ENCODE measurements at places on chromosomes 2 and 18.

- DNase-seq = no peak
Measured at GRCh38 chr18:67651438-67651837, 134.9 kb upstream of the DSEL start.

DNA sequence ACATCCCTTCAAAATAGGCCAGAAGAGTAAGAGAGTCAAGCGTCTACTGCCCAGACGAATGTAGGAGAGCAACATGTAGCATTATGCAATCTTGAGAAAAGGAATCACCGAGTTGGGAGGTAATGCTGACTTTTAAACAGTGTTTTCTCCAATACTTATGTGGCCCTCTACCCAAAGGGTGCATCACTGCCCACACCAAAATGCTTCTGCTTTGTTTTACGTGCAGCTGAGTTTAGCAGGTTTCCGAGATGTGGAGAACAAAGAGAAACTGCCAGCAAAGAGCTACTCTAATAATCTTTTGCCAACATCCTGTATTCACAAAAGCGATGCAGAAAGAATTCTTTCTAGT is 63.4 kb upstream of the ZEB2 start:
- no peak for DNase-seq

DNA sequence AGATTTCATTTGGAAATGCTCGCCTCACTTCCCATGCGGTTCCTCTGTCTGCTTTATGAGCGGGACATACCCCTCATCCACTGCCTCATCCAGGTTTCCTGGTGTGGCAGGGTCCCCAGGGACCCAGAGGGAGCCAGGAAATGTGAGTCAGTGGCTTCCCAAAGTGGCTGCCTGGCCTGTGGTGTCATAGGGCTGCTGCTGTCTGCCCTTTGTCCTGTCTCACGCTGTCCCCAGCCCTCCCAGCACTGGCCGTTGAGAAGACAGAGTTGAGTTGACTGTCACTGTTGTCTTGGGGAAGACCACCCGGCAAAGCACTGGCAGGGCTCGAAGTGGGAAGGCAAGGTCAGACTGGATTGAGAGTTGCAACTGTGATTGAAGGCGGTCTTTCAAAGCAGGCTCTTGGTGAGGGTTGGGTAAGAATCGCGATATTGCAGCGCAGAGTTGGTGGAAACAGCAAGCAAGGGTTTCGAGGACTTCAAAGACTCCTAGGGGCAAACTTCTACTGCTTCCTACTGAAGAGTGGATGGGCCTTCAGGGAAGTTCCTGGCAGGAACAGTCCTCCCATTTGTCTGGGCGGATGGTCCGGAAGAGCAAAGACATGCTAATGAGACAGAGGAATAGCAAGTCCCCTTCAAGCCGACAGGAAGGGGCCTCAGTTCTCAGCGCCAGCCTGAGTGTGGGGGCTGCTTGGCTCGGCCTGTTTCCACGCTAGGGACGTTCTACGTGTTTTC is 33.9 kb downstream of the RAB31 start:
- DNase-seq = no peak

GRCh38 chr2:10541775-10542432 is 93.8 kb upstream of the ODC1 start:
- DNase-seq = no peak

DNA sequence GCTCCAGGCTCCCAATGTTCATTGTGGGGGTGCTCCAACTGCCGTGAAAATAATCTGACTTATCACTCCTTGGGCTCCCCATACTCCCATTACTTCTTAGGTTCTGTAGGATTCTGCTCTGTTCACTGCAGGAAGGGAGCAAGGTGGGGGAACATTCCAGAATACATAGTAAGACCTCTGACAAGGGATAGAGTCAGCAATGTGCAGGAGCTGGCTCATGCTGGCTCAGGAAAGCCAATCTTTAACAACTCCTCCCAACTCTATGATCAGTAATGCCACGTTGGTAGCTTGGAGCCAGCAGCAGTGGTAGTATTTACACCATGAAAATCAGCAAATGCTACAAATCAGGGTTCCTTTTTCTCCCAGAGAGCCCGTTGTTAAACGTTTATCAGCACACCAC is 44.4 kb downstream of the FECH start:
- DNase-seq = no peak

DNA sequence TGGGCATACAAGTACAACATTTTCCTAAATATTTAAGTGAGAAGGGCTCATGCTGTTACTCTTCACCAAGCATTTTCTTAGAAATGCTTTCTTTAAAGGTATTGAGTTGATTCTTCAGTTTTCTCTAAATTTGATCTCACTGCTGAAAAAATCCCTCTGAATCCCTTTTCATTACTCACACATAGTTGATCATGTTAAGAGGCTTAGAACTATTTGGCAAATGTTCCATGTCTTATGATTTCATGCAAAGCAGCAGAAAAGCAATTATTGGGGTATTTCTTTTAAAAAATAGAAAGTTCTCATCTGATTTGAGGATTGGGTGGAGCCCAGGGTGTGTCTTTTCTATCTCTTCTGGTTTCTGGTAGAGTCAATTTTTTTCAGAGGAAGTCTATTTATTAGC is 1079.8 kb upstream of the ZEB2 start:
- no peak for DNase-seq

Measured in globus pallidus (tissue), 1 donor.